ENCODE measurements at places on chromosomes 2 and 18.

DNA sequence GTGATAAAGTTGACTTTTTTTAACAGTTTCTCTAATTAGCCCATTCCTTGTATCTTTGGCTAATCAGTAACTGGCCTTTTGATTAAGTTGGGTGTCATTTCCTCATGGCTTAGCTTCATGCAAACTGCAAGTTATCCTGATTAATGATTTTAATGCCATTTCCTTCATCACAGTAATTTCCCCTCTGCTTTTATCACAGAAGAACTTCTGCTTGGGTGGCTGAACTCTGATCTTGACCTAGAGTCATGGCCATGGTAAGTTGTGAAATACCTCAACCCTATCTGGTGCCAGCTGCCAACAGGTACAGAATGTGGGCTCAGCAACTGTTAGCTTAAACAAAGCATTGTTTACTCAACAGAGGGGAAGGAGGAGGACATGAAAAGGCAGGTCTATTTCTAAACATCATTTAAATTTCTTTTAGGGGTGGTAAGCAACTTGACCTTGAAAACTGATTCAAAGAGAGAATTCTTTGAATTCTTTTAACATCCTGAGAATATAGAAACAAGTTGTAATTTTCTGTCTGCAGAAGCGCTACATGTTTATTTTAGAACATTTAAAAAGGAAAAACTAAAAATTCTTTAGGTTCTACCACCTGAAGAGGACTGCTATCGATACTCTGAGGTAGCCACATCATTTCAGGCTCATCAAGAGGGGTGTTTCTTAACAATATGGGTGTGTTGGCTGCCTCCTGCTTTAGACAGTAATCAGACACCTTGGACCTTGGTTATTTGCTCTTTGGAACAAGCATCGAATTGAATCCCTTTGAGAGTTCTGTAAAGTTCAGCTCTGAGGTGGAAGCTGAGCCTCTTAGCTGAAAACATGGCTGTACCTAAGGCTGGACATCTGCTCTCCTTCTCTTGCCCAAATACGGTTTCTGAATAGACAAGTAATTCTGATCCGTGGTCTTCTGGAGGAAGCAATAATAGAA is 39.7 kb downstream of the ANXA4 start:
- DNase-seq = no peak

DNA sequence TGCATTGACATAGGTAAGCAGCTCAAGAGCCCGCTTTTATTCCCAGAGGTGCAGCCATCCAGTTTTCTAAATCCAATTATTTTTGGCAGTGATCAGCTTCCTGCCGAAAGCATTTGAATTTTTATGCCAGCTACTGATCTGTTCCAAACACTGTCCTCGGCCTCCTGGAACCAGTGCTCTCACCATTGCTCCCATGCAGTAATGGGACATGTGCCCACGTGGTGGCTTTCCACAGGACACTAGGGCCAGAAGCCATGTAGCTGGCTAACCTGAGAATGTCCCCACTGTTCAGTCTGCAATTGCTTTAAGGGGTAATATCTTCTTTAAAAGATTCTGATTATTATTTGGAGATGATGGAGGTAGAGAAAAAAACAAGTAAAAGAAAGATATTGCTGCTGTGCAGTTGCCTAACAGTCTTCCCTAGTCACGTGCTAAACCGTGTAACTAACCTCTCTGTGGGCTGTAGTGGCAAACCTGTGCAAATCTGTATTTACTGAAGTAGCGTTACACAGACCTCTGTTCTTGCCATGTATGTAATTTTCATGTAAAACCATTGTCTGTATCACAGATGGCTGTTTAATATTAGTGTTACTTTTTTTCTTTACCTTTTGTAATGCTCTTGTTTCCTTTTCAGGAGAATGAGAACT is 13.0 kb downstream of the GRHL1 start:
- no peak for DNase-seq

DNA sequence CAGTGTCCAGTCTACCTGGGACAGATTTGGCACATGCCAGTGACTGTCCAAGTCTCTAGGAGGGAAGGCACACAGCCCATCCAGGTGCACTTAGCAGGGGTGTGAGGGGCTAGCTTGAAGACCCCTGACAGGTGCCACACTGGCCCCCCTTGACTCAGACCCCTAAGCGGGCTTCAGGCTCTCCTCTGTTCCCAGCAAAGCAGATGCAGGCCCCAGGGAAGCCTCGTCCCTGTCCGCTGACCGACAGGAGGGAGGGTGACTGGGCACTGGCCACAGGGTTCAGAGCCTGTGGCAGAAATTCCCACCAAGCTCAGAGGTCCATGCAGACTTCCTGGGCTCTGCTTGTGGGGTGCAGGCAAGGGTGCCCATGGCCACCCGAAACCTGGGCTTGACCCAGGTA is 239.8 kb upstream of the MYT1L start:
- no peak for DNase-seq

GRCh38 chr2:215511454-215512346 is 75.8 kb upstream of the FN1 start:
- no peak for DNase-seq

DNA sequence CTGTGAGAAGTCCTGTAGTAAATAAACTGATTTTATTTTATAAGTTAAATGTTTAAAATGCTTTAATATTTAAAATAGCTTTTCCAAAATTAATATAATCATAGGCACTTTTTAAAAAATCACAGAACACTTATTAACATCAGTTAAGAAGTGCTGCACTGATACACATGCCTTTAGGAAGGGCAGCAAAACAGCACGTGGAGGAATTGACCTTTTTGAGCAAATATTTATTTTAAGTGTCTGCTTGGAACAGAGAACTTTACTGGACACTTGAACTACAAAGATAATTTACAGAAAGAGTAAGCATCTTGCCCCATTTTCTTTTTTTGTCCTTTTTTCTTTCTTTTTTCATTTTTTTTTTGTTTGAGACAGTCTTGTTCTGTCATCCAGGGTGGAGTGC is 87.7 kb upstream of the NARS1 start:
- no peak for DNase-seq

- no peak for DNase-seq
Measured at GRCh38 chr2:145060876-145061275, 541.0 kb upstream of the ZEB2 start.

- DNase-seq = no peak
Measured at GRCh38 chr2:86335865-86336674, 1.4 kb downstream of the REEP1 start.

GRCh38 chr18:79532313-79533007 is 136.7 kb downstream of the NFATC1 start:
- no peak for DNase-seq
